ENCODE measurements at places on chromosomes 5 and 9.
A peak's percentile ranks its signal among the peaks of the same experiment; 100 is the strongest.

DNA sequence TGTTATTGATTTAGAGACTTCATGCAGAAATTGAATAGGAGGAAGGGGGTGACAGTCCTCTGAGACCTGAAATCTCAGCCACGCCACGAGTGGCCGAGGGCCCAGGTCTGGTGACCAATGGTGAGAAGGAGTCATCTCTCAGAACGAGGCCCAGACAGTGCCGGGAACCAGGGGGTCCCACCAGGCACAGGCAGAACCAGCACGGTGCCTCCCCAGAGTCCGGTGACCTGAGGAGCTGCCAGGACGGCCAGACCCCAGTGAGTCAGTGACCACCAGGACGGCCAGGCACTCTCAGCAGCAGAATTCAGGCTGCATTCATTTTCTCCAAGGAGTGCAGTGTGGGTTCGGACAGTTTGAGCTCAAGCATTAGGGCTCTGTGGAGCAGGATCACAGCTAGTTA lies 43.8 kb upstream of the NKD2 start:
- DNase-seq = peak; percentile 48

GRCh38 chr5:129971714-129972113 lies 67.4 kb downstream of the CHSY3 start:
- DNase-seq = no peak

DNA sequence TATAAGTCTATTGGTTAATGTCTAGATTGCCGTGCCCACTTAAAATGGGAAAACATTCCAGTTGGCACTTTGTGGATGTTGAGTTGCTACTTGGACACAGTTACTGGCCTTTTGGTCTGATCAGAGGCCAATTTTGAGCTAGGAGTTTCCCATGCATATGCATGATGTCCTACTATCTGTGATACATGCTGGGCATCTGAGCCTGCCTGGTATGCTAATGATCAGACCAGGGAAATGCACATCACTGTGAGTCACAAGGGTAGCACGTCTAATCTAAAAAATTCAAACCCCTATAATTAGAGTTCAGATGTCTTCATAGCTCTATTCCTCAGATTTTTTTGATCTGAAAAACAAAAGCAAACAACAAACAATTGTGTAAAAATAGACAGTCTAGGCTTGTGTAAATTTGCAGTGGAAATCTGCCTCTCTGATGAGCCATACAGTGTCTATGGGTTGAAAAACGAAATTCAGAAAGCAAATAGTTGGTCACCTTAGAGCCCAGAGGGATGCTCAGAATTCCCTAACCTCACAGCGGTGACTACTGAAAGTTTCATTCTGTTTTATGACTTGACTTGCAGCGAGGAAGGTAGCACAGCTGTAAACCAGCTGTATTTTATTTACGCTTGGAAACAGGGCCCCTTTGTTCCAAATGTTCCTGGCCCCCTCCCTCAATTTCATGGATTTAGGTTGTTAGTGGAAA lies 37.3 kb downstream of the PALM2AKAP2 start:
- no peak for DNase-seq

- no peak for DNase-seq
Measured at GRCh38 chr5:107514305-107514704, 156.4 kb downstream of the EFNA5 start.

- DNase-seq = no peak
Measured at GRCh38 chr5:67106626-67107342, 89.8 kb downstream of the CD180 start.

GRCh38 chr5:162565-163337 lies 28.5 kb upstream of the LRRC14B start:
- no peak for DNase-seq

- no peak for DNase-seq
Measured at GRCh38 chr5:114450437-114450836, 88.6 kb downstream of the KCNN2 start.

DNA sequence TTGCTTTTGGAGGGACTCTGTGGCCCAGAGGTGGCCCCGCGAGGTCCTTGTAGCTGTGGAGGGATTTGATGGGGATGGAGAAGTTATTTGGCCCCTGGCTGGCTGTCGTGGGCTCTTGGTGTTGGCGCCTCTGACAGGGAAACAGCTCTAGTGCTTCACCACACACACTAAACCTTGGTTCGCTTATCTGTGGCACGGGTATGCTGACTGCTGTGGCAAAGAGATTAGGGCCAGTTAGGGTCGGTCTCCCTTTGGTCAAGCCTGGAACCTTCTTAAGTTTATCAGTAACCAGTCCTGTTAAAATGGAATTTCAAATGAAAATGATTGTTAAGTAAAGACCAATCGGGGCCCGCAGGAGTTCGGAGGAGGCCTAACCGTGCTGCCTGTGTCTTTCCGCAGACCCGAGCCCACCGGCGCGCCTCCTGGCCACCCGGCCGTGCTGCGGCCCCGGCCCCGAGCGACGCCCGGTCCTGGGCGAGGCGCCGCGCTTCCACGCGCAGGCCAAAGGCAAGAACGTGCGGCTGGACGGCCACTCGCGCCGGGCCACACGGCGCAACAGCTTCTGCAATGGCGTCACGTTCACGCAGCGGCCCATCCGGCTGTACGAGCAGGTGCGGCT lies 28.4 kb downstream of the NEURL1B start:
- no peak for DNase-seq

- no peak for DNase-seq
Measured at GRCh38 chr5:56480078-56480704, 247.1 kb upstream of the ANKRD55 start.

DNA sequence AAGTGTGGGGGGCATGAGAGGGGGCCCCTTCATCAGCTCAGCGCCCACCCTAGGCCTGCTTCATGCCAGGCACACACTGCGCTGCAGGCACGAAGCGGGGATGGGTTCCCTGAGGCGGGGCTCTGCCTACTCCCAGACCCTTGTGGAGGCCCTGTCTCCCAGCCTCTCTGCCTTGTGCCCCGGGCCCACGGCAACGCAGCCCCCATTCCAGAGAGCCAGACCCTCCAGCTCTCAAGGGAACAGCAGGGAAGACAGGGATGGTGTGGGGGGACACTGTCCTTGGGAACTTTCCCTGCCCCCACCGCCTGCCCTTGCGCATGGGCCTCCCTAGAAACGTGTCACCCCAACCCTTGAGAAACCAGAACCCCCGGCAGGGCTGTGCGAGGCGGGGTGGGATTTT lies 10.0 kb upstream of the SLC12A7 start:
- no peak for DNase-seq

DNA sequence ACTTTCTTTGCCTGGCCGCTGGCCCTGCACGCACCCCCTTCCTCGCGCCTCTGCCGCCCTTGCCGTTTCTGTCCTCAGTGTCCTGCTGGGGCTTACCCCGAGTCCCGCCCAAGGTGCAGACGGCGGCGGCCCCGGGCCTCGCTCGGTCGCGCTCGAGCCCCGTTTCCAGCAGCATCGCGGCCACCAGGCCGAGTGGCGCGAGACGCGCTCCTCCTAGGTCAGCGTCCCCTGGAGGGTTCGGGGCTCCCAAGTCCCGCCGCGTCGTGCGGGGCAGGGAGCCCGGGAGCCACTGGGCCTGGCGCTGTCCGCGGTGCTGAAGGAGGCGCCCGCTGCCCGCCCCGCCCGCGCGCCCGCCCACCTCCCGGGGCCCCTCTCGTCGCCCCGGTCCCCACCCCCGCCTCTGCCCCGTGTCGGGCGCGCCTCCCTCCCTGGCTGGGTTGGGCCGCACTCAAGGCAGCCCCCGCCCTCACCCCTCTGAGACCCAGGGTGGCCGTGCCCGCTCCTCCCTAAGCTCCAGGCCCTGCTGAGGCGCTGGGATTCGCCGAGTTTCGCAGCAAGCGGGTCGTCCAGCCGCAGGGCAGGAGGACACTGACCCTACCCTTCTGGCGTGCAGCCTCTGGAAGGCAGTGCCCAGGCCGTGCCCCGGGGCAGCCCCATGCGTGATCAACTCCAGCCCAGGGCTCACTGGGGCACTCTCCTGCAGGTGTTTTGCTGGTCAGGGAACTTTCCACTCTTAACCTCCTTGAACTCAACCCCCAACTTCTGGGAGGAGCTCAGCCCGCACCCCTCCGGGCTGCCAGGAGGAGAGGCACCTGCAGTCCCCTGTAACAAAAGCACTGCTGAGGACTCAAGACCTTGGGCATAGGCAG lies at the start of gene LHX3:
LHX3 (minus strand) TSS at position 291 of the 869 bp plus-strand sequence; CDS start at position 175, 116 bp downstream.
- peak; percentile 75 for DNase-seq

DNA sequence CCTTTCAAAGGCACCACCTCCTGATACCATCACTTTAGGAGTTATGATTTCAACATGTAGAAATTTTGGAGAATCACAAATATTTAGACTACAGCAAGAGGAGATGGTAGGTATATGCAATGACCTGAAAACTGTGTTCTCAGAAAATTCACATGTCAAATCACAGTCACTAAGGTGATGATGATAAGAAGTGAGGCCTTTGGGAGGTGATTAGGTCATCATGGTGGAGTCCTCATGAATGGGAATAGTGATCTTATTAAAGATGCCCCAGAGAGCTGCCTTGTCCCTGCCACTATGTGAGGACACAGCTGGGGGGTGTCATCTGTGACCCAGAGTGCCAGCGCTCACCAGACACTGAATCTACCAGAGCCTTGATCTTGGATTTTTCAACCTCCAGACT lies 513.5 kb upstream of the TUSC1 start:
- no peak for DNase-seq

DNA sequence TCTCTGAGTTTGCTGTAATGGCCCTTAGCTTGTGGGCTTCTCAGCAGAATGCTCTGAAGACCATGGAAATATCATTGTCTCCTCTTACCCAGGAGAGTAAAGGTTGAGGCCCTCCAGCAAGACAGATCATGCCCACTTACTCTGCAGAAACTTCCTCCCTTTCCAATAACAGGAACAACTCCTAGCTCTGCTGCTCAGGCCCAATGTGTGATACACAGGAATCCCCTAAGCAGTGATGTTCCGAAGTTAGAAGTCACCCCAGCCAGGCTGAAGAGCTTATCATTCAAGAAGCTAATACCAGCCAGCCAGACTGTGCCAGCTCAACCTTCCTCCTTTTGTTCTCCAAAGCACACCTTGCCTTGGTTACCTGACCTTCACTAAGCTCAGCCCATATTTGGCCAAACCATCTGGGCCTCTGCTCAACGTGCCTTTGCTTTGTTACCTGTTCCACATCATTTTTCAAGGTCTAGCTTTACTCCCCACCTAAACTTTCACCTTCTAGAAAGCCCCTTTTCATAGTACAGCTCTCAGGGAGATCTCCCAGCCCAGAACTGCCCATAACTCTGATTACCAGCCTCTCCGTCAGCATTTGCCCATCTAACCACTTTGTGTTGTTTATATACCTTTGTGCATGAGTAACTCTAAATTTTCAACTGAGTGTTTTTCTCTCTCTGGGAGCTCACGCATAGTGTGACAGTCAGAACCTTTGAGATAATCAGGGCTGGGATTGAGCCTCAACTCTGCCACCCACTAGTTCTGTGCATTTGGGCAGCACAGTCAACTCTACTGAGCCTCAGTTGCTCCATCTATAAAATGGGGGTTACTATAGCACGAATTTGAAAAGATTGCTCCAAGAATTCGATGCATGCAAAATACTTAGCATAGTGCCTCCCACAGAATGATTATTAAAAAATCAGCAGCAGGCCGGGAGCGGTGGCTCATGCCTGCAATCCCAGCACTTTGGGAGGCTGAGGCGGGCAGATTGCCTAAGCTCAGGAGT lies 107.6 kb upstream of the CPEB4 start:
- DNase-seq = no peak

DNA sequence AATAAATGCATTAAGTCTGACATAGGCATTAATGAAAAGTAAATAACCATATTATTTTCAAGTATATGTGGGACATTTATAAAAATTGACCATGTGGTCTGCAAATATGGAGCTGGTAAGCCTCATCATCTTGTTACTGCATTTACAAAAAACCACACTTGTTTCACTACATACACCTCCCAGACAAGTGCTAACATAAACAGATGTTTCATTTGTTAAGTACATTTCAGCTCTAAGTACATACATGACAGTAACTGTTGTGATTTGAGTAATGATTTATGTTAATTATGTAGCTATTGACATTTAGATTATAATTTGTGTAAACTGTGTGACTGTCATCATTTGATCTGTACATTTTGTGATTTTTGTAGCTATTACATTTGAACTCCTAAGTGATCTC lies 13.9 kb downstream of the IDNK start:
- no peak for DNase-seq

GRCh38 chr5:96329886-96330529 lies 103.0 kb downstream of the PCSK1 start:
- DNase-seq = no peak

- DNase-seq = no peak
Measured at GRCh38 chr9:78677326-78677725, 380.4 kb downstream of the PSAT1 start.

- no peak for DNase-seq
Measured at GRCh38 chr9:68709291-68710110, 4.5 kb downstream of the PIP5K1B start.

GRCh38 chr9:3433066-3433465 lies 92.7 kb downstream of the RFX3 start:
- DNase-seq = no peak

DNA sequence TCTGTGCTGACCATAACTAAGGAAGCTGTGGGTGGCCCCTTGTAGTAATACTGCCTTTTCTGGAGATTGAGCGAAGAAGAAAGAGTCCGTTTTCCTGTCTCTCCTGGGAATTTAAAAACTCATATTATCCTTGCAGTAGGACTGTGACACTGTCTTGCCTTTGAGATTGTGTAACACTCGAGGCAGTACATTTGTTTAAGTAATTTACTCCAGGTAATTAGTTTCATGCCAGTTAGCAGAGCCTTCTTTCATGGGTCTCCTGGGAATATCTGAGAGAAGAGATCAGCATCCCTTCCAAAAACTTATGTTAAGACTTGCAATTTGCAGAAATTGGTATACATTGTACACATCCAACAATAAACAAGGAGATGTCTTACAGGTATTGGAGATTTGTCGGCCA lies 405.6 kb downstream of the DMRT2 start:
- DNase-seq = no peak

DNA sequence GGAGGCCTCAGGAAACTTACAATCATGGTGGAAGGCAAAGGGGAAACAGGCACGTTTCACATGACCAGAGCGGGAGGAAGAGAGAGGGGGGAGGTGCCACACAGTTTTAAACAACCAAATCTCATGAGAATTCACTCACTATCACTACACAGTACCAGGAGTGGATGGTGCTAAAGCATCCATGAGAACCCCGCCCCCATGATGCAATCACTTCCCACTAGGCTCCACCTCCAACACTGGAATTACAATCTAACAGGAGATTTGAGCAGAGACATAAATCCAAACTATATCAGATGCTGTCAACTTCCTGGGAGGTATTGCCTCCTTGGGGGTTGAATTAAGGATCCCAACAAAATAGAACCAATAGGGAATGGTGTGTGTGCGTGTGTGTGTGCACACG lies 407.1 kb downstream of the MED10 start:
- no peak for DNase-seq
